ENCODE measurements at places on chromosomes 6 and 20. TPM values are rescaled to one million over a fixed set of nuclear protein-coding genes. Genes with fewer than 3 reads are reported as not detected.

AKAP7 gene
- 114 TPM for total RNA-seq

PXDC1 gene
- 9.1 TPM for total RNA-seq

RMND1 gene
- total RNA-seq = 28.8 TPM

THBS2 gene
- 11.3 TPM for total RNA-seq

TOX2 gene
- 0.74 TPM for total RNA-seq

GSTA3 gene
- total RNA-seq = not detected

All from temporal lobe (tissue), 4 donors.